ENCODE measurements at places on chromosomes 12 and 14.

DNA sequence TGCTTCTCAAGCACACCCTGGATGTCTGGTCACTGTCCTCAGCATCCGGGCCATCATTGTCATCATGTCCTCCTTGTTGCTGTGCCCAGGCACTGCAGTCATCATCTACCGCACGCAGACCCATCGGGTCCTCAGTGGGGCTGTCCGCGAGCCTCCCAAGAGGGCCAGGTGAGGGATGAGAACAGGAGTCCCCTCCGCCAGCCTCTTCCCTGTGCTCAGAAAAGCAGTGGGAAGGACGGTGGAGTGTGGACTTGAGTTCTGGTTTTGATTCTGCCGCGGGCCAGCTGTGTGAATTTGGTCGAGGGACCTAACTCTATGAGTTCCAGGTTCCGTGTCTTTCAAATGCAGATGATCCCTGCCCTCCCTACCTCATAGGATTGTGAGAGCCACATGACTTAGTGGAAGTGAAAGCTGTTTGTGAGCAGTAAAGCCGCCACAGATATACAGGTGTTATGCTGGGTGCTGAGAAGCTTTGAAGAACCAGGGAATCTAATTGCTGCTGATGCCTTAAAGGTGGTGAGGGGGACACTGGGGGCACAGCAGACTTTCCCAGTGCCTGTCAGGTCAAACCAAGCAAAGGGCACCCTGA lies 122.9 kb upstream of the RAP1B start:
- no peak for DNase-seq

- no peak for DNase-seq
Measured at GRCh38 chr12:120276734-120277133, 11.2 kb upstream of the PXN start.

- DNase-seq = no peak
Measured at GRCh38 chr14:22955702-22956569, 954 bp downstream of the HAUS4 start.

DNA sequence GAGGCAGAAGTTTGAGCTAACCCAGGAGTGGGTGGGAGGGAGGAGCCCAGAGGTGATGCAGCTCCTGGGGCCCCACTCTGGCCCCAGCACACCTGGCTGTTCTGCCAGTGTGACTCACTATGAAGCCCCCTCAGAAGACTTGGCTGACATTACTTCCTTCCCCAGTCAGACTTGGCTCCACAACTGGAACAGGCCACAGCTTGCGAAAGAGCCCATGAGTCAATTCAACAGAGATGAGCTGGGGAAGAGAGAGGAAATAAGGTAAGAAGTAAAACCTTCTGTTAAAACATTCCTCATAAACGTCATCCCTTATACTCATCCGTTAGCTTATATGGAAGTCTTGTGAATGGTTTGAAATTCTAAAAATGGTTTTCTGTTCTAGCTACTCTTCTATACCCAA lies 245.9 kb downstream of the ADAMTS20 start:
- no peak for DNase-seq

- DNase-seq = no peak
Measured at GRCh38 chr12:49877066-49877465, 26.6 kb downstream of the FAIM2 start.

DNA sequence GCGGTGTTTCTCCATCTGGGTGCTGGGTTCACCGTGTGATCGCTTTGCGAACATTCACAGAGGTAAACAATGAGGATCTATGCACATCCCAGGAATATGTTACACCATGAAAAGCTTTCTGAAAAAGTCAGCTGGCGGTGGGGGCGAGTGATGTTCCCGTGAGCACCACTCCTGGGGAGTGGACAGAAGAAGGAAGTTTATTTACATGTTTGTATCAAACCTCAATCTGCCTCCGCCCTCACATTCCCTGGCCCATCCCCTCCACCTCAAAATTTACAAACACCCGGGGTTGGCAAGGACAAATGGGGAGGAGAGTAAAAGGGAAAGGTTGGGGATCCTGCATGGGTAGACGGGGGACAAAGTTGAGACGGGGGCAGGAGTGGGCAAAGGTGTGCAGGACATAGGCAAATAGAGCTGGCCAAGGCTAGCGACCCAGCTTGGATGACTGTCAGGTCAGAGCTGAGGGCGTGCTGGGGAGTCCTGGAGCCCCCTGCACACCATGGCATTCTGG lies 6.9 kb downstream of the TNFRSF1A start:
- no peak for DNase-seq

- peak; percentile 15 for DNase-seq
Measured at GRCh38 chr14:22977684-22978486, 4.5 kb downstream of the AJUBA start.

DNA sequence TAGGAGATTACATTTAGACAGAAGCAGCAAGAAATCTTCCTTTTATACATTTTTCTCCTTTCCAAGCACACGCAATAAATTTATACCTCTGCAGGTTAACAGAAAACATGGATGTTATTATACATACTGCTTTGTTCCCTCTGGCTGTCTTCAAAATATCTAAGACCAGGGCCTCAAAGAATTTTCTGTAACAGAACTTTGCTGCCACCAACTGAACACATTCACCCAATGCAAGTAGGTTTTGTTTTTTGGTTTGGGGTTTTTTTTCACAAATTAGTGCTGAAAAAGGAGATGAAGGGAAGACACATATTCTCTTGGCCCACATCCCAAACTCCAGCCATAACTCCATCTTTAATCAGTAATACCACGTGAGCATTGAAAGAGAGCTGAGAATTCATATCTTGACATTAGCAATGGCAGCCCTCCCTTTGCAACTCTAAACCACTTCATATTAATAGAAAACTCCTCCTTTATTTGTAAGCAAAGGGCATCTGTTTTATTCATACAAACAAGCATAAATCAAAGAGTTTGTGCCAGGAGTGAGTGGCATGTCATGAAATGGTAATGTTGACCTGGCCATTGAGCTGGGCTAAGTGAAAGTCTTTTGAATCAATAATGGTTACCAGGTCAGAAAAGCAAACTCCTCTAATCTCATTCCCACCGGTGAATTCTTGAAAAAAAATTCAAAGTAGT lies 150.8 kb upstream of the FSCB start:
- peak; percentile 4 for DNase-seq

- no peak for DNase-seq
Measured at GRCh38 chr14:64870160-64870559, 9.5 kb downstream of the SPTB start.

GRCh38 chr14:76346391-76347160 lies 29.4 kb upstream of the ESRRB start:
- peak; percentile 92 for DNase-seq

GRCh38 chr14:34460841-34461240 lies 1.2 kb downstream of the SPTSSA start:
- no peak for DNase-seq

GRCh38 chr12:101719566-101719965 lies 19.7 kb downstream of the SYCP3 start:
- no peak for DNase-seq
